ENCODE measurements at places on chromosomes 6 and 20.

GRCh38 chr6:166589786-166590574 is 3.5 kb upstream of the RAMACL start:
- no peak for DNase-seq

GRCh38 chr20:59937150-59937549 is 3.0 kb downstream of the PPP1R3D start:
- no peak for DNase-seq

GRCh38 chr6:11386323-11386722 is 151.2 kb upstream of the TMEM170B start:
- no peak for DNase-seq

- DNase-seq, result no peak
Measured at GRCh38 chr6:252775-253535, 39.3 kb upstream of the DUSP22 start.

GRCh38 chr6:84501315-84501714 is 263.1 kb downstream of the TBX18 start:
- DNase-seq, result no peak

DNA sequence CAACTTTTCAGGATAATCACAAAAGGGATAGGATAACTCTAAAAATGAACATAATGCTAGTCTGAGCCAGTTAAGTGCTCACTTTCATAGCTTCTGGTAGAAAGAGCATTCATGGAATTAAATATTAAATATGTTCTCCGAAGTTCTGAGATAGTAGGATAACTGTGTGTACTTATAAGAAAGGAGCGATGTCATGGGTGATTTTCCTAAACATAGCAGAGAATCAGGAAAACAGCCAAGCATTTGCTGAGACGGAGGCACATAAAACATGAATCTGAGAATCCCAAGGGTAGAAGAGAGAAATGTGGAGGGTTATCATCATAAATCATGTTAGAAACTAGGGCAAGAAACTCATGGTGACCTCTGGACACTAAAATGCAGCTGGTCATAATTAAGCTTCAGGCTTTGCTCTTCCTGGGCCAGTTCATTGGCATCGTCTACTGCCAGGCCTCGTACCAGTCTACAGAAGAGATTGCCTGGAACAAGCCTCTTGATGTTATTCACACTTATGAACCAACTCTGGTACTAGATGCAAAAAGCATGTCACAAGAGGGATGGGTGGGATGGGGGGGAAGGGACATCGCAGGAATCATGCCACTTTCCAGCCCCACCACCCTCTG is 436.6 kb downstream of the PRKN start:
- DNase-seq, result no peak

- DNase-seq, result no peak
Measured at GRCh38 chr20:9615766-9616454, 101.5 kb downstream of the LAMP5 start.

All from stimulated activated CD4-positive, alpha-beta T cell treated with anti-CD3 and anti-CD28 coated beads, Interleukin-2, amount 100 ng/mL, for 24 hours (primary cell).